IPS DF 6.9 (cell line): ENCODE measurements at places on chromosomes 3 and 15.

DNA sequence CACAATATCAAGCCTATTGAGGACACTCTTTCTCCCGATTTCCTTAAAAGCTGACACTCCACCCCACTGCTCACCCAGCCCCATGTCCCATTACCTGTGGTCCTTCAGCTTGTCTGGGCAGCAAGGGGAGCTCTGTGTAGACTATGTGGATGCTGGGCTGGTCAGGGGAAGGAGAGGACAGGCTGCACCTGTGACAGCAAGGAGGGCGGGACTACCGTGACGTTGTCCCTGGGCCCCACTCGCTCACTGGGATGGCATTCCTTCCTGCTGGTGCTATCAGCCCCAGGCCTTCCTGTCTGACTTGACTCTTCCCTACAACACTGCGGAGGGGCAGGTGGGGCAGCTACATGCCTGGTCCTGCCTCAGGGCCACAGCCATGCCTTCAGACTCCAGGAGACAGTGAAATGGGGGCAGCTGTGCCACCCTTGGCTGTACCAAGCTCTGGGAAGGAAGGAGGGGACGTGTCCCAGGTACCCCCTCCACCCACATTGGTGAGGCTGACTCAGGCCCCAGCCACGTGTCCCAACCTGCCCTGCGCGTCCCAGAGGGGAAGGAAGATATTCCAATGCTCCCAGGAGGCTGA is at the start of gene TMEM40:
TMEM40 (minus strand) TSS at position 163 of the 583 bp plus-strand sequence. CDS start 9,427 bp downstream, outside the sequence.
- no peak within 1 kb of the TSS for H3K4me3 ChIP-seq
- DNase-seq = no peak
- no peak within 1 kb of the TSS for H3K27ac ChIP-seq

DNA sequence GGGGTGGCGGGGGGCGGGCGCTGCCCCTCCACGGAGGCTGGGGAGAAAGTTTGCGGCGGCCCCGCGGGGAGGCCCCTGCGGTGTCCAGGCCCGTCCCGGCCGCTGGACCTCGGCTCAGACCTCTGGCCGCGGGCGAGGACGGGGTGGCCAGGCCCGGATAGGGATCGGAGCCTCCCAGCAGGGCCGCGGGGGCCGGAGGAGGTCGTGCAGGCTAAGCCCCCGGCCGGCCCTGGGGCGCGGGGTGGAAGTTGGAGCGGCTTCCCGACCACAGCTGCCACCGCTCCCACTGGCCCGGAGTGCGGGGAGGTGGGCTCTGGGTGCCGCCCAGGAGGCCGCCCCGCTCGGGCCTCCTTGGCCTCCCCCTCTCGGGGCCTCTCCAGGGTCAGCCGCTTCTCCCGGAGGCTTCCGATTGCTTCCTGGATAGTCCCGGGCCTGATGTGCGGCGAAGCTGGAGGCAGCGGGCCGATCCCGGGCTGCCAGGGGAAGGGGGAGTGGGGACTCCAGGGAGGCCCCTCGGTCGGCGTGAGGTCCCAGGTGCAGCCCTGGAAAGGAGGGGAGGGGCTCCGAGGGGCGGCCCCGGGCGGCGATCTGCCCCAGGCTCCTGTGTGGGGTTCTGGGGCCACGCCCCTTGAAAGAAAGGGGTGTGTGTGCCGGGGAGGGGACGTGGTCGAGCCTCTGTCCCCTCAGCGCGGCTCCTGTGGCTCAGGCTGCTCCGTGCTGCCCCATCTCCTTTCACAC is 907 bp downstream of the PLXNA1 start:
- peaks cover 4% of the 10 kb centered on the region for H3K36me3 ChIP-seq
- H3K27ac ChIP-seq = no peak overlapping the region
- H3K27me3 ChIP-seq = no peaks in the 10 kb centered on the region
- H3K4me1 ChIP-seq = peaks cover 1% of the 10 kb centered on the region
- no peak for DNase-seq

DNA sequence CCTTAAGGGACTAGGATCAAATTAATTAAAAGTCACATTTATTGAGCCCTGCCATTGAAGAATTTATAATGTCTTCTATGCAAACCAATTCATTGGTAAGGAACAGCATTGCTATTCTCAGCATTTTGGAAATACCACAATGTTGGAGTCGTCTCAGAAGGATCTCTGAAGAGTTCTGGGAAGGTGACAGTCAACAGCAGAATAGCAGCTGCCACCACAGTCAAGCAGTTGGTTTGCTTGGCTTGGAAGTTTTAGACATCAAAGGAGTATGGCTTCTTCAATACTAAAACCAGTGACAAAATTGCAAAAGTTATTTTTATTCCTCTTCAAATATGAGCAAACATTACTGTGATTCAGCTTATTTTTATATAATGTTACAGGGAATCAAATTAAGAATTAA is 167.9 kb downstream of the CNTN4 start:
- no peaks in the 10 kb centered on the region for H3K4me1 ChIP-seq
- no peak overlapping the region for H3K27ac ChIP-seq
- no peak for DNase-seq
- H3K27me3 ChIP-seq = no peaks in the 10 kb centered on the region
- H3K4me3 ChIP-seq = no peak overlapping the region
- H3K36me3 ChIP-seq = no peaks in the 10 kb centered on the region

DNA sequence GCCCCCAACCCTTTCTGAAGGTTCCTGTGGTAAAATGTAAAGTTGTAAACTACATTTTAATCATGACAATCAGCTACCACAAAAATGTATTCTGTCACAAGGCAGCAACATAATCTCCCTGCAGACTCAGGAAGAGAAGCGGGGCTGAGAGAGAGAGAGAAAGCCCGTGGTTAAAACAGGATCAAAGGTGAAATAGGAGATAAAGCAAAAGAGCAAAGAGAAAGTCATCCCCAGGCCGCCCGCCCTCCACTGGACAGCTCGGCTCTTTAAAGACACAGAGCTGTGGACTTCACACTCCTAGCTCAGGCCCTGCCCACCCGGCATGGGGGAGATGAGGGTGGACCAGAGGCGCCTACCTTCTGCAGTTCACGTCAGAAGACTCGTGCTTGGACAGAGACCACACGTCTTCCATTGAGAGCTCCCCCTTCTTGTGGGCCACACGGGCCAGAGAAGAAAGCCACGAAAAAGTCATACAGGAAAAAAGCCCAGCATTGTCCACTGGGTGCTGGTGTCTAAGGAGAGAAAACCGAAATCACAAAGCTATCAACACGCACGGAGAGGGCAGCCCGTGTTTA is 29.4 kb downstream of the ABCC5 start:
- H3K27me3 ChIP-seq = no peaks in the 10 kb centered on the region
- no peak for DNase-seq
- peaks cover 3% of the 10 kb centered on the region for H3K4me1 ChIP-seq

GRCh38 chr3:179323197-179324110 is 623 bp downstream of the ZNF639 start:
- no peaks in the 10 kb centered on the region for H3K36me3 ChIP-seq
- peak overlapping the region; percentile 91 for H3K4me3 ChIP-seq
- H3K27ac ChIP-seq = no peak overlapping the region
- H3K4me1 ChIP-seq = peaks cover 1% of the 10 kb centered on the region; the same call in 1 of the 2 replicates

DNA sequence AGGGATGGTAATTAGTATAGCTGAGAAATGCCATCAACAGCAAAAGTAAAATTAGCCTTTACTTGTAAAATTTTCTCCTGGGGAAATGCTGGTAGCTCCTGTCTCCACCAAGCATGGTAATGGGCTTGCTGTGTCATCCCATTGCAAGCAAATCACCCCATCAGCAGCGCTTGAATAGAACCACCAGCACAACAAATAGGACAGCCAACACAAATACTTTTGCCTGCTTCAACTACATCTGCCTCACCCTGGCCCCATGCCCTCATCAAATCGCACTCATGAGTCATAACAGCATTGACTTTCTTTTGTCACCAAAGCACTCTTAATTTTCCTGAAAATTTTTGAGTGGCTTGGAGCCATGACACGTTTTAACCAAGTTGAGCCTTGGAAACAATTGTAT is 52.6 kb downstream of the ERC2 start:
- no peaks in the 10 kb centered on the region for H3K4me1 ChIP-seq
- H3K27me3 ChIP-seq = no peaks in the 10 kb centered on the region
- no peak overlapping the region for H3K4me3 ChIP-seq
- no peak overlapping the region for H3K27ac ChIP-seq
- no peak for DNase-seq
- no peaks in the 10 kb centered on the region for H3K36me3 ChIP-seq
